ENCODE measurements at places on chromosomes 16 and 17. TPM values are rescaled to one million over a fixed set of nuclear protein-coding genes. Genes with fewer than 3 reads are reported as not detected.

DNA sequence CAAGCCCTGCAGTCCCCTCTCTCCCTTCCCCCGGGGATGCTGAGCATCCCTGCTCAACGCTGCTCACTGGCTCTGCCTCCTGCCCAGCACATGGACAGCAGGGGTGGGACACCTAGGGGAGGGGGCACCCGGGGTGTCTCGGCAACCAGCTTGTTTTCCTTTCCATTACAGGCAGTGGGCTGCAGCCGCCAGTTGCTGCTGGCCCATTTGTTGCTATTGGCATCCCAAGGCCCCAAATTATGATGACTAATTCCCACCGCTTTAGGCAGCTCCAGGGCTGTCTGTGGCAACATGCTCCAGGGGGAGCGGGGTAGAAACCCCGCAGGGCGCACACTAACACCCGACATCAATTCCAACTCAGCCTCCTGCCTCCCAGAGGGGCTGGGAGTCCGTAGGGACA is 4.9 kb downstream of the SDK2 start:
- DNase-seq, result no peak

Gene SLC47A2
- total RNA-seq, result not detected

DNA sequence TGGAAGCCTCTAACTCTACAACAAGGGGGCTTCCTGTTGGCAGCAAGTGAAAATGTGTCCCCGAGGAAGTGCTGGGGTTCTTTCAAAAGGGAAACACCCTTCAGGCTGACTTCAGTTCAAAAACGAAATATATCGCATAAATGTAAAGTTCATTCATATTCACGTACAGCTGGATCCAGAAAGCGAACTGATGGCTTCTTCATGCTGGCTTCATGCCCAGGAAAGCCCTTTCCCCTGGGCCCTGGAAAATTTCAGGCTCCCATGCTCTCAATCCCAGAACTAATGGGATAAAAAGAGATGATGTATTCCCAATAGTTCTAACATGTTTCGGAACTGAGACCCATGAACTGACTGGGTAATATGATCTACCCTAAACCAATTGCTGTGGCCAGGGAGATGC is 104.7 kb upstream of the CDH13 start:
- DNase-seq, result no peak

DNA sequence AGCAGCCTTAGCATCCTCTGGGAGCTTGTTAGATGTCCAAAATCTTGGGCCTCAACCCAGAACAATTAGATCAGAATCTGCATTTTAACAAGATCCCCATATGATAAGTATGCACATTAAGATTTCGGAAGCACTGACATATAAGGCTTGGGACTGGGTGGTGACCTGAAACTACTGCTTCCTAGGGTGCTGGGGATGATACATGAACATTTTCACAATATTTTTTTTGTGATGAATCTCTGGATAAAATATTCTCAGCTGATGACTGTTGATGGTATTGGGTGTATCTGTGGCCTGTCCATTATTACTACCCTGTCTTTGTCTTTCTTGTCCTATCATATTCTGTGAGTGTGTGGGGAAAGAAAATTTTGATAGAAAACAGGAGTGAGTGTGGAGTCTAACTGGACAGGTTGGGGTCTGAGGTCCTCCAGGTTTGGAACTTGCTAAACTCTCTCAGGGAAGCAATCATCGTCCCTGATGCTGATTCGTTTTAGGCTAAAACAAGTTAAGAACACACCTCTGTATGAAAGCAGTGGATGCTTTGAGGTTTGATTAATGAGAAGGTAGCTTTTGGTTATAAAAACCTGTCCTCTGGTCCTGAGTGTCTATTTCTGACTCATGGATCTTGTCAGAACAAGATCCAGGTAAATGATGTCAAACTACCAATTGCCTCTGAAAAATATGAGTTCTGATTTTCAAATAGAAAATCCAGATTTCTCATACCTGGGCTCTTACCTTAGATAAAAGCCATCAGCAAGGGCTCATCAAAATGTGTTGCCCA is 23.2 kb downstream of the KRT23 start:
- DNase-seq, result no peak

GRCh38 chr17:39915559-39915958 is 2.9 kb downstream of the GSDMB start:
- no peak for DNase-seq

GRCh38 chr17:41071606-41072360 is 6.1 kb upstream of the KRTAP2-4 start:
- DNase-seq, result no peak

Gene EVPLL
- not detected for total RNA-seq

Gene PLA2G15
- 17.4 TPM for total RNA-seq

DNA sequence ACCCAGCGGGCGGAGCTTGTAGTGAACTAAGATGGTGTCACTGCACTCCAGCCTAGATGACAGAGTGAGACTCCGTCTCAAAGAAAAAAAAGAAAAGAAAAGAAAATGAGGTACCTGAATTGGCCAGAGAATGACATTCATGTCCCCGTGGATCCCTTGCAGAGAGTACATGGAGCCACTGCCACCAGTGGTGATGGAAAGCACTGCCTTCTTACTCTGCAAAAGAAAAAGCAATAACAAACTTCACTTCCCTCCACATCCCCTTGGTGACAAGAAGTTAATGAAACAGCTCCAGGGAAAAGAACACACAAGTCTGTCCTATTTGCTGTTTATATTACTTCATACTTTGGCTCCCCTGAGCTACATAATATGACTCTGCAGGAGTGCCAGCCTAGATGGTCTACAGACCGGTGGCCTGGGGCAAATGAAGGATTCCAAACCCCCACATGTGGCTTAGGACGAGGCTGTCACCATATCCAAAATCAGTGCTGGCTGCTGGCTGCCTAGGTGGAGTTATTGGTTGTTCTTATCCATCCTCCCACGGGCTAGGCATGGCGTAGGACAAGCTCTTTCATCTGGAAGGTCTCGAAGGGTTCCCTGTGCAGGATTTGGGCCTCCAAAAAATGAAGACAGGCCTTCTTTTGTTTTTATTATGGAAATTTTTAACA is 13.3 kb downstream of the NQO1 start:
- no peak for DNase-seq

Gene WFDC1
- total RNA-seq, result 8.2 TPM

Measured in fibroblast of villous mesenchyme (primary cell).